ENCODE measurements at places on chromosomes 11 and 22.

- no peak for DNase-seq
Measured at GRCh38 chr11:96464700-96465307, 75.0 kb downstream of the JRKL start.

GRCh38 chr11:746289-747157, 741 bp upstream of the TALDO1 start:
- no peak for DNase-seq

GRCh38 chr11:42552786-42553185, 759.0 kb upstream of the API5 start:
- no peak for DNase-seq

- no peak for DNase-seq
Measured at GRCh38 chr11:131404010-131404409, 33.6 kb downstream of the NTM start.

DNA sequence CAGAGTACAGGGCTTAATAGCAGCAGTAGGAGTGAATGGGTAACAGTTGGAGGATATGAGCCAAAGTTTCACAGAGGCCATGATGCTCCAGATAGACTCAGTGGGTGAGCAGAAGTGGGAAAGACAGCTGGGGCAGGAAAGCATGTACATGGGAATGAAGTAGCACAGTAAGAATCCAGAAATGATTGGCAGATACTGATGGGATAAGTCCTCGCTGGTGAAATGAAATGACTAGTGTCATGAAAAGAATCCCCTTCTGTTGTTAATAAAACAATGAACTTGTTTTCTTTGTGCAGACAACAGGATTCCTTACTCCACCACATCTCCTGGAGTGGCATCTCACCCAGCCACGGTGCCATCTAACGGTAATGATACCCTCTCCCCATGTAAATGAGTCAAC, 17.4 kb upstream of the PANX1 start:
- no peak for DNase-seq

DNA sequence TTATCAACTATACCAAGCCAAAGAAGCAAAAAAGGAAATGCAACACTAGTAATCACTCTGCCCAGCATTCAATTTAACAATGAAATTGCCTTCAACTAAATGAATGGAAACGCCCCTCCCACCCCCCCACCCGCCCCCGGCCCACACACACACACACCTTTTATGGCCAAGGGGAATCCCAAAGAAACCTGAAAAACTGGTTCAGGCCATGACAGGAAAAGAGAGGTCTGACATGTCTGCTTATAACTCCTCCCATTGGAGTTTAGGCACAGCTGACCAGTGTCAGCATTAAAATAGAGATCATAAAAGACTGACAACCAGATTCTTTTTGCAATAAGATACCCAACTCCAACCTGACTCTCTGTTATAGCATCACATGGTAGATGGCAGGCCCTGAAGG, 42.6 kb downstream of the ACER3 start:
- DNase-seq, result no peak

DNA sequence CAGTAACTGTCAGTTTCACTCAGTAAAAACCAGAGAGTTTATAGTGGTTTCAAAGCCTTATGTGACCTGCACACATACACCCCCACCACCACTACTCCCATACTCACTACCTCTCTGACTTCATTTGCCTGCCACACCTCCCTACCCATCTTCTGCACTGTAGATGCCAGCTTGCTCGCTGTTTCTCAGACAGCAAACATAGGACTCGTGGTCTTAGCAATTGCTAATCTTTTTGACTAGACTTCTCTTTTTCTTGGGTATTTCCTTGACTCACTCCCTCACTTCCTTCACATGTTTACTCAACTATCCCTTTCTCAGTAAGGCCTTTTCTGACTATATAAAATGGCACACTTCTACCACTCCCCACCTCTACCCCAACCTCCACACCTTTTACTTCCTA, 27.8 kb downstream of the CEP295 start:
- DNase-seq, result no peak

- DNase-seq, result no peak
Measured at GRCh38 chr11:10762185-10762584, 11.1 kb downstream of the CTR9 start.

DNA sequence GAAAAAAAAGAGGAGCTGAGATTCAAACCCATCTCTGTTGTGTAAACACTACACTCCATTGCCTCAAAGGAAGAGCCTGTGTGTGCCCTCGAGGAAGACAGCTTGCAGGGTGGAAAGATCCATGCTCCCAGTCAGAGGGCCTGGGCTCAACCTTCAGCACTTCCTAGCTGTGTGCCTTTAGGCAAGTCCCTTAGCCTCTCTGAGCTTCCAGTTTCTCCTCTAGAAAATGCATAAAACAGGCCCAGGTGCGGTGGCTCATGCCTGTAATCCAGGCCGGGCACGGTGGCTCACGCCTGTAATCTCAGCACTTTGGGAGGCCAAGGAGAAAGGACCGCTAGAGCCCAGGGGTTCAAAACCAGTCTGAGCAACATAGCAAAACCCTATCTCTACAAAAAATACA, 4.6 kb upstream of the ARFGAP2 start:
- no peak for DNase-seq

GRCh38 chr22:42939451-42939881, 75.5 kb downstream of the PACSIN2 start:
- DNase-seq, result no peak

- DNase-seq, result no peak
Measured at GRCh38 chr11:116867619-116868018, 30.2 kb upstream of the APOA1 start.

- no peak for DNase-seq
Measured at GRCh38 chr11:116576526-116576925, 196.3 kb downstream of the BUD13 start.

GRCh38 chr11:61497876-61498275, 10.7 kb upstream of the LRRC10B start:
- no peak for DNase-seq

- no peak for DNase-seq
Measured at GRCh38 chr11:7516475-7516874, 2.7 kb downstream of the PPFIBP2 start.

- no peak for DNase-seq
Measured at GRCh38 chr22:29055192-29055830, 6.3 kb downstream of the C22orf31 start.

GRCh38 chr11:111026241-111026640, 219.3 kb upstream of the POU2AF2 start:
- no peak for DNase-seq

DNA sequence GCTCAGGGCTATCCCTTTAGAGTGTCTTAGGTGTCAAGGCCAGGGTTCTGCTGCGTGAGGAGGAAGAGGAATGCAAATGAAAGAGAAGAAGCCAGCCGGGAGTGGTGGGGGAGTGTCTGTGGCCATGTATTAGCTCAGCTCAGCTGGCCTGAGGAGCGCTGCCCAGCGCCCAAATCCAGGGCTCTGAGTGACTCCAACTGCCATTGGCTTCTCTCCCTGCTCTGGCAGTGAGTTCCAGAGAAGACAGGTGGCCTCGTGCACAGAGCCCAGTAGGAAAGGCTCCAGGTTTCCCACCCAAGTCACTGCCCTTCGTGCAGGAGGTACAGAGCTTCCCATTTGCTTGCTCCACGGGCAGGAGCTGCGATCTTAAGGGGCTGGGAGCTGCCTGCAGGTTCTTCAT, 302.0 kb downstream of the KIRREL3 start:
- DNase-seq, result no peak

DNA sequence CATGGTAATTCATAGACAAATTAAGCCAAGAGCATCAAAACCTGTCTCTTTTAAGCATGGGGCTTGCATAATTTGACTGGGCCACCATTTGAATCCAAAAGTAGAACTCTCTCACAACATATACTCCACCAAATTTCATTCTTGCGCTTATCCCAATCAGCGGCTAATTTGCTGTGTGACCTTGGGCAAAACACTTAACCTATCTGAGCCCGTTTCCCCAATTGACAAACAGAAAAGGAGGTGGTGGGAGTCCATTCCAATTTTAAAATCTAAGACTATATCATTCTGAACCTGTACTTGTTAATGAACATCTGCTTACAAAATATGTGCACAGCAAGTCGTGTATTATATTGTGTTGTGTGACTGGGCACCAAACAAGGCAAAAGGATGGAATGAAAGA, 338.1 kb upstream of the NARS2 start:
- DNase-seq, result no peak

GRCh38 chr11:99418927-99419720, 398.4 kb downstream of the CNTN5 start:
- DNase-seq, result no peak

DNA sequence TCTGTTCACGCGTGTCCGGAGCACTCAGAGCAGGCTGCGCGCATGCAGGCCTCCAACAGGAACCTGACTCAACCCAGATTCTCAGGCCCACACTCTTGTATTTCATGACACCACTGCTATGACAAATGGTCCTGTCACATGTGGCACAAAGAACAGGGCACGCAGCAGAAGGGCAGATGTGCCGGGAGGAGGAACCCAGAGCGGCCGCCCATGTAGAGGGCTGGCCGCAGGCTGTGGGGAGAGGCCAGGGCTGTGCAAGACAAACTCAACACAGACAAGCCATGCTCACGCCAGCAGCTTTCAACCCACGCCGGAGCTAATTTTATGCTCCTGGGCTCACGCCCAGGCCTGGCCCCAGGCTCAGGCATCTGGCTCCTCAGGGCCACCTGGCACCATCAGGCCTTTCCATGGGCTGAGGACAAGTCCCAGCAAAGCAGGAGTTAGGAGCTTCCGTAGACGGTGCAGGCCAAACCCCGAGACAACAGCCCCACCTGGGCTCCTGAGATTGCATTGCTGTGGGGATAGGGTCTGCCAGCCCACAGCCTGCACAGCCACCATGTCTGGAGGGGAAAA, 40.0 kb downstream of the DUSP8 start:
- no peak for DNase-seq

GRCh38 chr11:93895106-93895862, 44.9 kb upstream of the VSTM5 start:
- DNase-seq, result no peak

GRCh38 chr22:50722048-50722701, 15.8 kb upstream of the ACR start:
- DNase-seq, result no peak

- DNase-seq, result no peak
Measured at GRCh38 chr11:77672264-77672663, 34.7 kb upstream of the CLNS1A start.

GRCh38 chr11:93746101-93746500, 4.6 kb downstream of the C11orf54 start:
- DNase-seq, result no peak

DNA sequence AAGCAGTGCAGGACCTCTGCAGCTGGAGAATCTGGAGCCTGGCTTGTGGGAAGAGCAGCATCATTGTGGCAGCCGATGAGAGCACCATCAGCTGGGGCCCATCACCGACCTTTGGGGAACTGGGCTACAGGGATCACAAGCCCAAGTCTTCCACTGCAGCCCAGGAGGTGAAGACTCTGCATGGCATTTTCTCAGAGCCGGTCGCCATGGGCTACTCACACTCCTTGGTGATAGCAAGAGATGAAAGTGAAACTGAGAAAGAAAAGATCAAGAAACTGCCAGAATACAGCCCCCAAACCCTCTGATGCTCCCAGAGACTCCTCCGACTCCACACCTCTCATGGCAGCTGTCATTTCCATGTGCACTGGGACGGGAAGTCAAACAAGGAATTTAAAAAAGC, 35.6 kb downstream of the ASRGL1 start:
- no peak for DNase-seq

DNA sequence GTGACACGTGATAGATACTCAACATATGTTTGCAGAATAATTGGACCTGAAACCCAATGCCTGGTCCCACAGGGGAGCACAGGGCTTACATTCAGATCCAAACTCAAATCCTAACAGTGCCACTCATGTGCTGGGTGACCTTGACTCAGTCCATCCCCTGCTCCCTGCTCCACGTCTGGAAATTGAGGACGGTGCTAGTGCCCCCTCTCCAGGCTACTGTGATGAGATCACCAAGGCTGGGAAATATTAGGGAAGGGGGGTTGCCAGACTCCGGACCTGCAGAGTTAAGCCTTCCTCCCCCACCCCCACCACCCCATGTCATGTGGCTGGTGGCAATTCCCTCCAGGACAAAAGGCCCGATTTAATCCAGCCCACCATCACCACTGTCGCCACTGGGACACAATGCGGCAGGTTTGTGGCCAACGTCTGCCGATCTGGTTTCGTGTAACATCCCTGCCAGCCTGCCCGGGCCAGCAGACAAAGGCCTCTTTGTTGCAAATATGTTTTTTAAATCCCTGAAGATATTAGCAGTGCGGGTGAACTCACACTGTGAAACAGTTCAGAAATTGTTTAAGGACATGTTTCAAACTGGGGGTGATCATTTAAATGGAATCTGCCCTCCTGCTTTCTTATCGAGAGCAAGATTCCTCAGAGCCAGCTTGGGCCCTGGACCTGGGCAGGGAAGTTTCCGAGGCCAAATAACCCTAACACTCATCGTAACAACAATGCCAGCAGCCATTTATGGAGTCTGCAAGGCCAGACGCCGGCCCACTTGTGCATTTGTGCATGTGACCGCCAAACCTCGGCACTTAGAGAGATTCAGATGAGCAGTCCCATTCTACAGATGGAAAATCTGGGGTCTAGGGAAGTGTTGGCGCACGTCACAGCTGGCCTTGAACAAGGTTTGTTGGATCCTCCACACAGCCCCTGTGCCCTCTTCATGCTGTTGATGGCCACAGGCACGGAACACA, 19.6 kb upstream of the MN1 start:
- DNase-seq, result no peak

- DNase-seq, result no peak
Measured at GRCh38 chr22:28358312-28358711, 321.3 kb downstream of the TTC28 start.

GRCh38 chr11:122253589-122254231, 137.7 kb upstream of the BLID start:
- no peak for DNase-seq

- DNase-seq, result no peak
Measured at GRCh38 chr22:44311855-44312170, 938 bp downstream of the SHISAL1 start.

DNA sequence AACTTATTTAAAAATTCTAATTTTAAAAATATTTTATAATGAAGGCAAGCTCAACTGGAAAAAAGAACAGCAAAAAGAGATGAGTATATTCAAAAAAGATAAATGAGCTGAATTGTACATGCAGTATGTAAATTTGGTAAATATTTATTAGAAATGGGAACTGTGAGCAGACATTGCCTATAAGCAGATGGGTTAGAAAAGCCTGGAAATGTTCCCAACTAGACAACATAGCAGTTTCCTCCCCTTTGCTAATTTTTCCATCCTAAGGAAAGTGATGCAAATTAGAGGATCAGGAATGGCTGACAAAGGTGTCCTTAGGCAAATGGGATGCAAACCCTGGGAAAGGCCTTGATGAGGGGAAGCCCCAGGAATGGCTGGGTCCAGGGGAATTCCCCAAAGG, 37.2 kb downstream of the TP53I11 start:
- DNase-seq, result no peak

- no peak for DNase-seq
Measured at GRCh38 chr11:66216911-66217310, 51.5 kb upstream of the RAB1B start.

- peak; percentile 50 for DNase-seq
Measured at GRCh38 chr11:288478-289397, at the start of gene PGGHG. Gene PGGHG, plus strand, starts transcription at chr11:289126. Its CDS starts 691 bp downstream, at chr11:289817.

- no peak for DNase-seq
Measured at GRCh38 chr22:38422611-38423511, 32.1 kb downstream of the KCNJ4 start.

All from T-helper 9 cell (primary cell).